COR-L47 (cell line): ENCODE measurements at places on chromosomes 2 and 18.
A peak's percentile ranks its signal among the peaks of the same experiment; 100 is the strongest.

DNA sequence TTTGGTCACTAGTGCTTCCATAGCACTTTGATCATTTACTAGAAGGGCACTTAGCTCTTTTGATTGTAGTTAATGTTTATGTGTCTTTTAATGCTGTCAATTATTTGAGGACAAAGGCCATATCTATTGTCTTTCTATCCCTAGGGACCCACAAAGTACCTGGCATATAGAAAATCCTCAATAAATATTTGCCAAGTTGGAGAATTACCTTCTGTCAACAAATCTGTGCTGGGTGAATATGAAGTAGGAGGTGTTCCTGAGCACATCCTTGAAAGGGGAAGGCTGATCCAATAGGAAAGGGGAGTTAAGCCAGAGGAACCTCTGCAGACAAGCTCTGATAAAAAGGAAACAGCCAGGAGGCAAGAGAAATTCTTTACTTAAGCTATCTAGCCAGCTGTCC lies 8.2 kb downstream of the DPP4 start:
- peak; percentile 80 for DNase-seq

- no peak for DNase-seq
These were observed 734.2 kb upstream of the CHAC2 start for GRCh38 chr2:53033411-53033810.

DNA sequence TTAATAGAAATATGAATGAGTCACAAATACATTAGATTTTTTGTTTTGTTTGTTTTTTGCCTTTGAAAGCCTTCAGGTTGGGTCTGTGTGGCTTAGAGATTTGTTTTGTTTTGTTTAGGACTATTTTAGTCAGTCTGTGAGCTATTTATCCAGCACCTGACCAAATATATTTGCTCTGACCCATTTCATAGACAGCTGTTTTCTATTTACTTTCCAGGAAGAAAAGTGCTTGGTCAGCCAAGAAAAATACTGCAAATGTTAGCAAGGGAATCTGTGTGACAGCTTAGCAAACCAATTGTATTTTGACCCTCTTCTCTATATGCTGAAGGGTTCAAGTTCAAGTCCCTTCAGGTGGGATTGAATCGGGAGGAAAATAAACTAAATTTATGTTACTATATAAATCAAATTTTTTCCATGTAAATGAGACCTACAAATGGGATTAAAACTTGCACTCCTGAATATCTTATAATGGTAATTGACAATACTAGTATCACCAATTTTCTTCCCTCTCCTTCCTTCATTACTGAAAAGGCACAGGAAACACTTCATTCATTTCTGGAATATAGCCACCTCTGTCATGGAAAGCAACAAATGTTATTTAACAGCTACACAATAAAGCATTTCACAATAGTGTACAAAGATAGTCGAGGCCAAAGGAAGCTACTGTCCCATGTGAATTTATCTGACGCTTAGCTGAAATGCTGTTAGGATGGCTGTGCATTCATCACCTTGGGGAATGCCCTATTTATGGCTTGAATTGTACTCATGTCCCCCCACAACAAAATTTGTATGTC lies 23.1 kb upstream of the KLF7 start:
- peak; percentile 5 for DNase-seq

DNA sequence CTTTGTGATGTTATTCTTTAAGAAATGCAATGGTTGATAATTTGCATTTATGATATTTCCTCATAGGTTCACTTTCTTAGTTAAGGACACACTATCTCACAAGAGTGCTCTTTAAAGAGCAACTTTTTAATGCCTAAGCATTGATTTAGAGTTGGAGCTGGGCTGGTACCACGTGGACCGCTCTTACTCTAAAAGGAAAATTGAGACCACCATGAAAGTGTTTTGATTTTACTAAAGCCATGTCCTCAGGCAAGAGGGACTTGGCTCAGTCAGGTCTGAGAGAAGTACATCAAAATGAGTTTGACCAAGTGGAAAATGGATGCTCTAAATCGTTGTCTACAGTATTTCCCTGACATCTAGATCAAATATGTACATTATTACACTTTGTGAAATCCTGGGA lies 302.4 kb downstream of the LRRTM1 start:
- no peak for DNase-seq

DNA sequence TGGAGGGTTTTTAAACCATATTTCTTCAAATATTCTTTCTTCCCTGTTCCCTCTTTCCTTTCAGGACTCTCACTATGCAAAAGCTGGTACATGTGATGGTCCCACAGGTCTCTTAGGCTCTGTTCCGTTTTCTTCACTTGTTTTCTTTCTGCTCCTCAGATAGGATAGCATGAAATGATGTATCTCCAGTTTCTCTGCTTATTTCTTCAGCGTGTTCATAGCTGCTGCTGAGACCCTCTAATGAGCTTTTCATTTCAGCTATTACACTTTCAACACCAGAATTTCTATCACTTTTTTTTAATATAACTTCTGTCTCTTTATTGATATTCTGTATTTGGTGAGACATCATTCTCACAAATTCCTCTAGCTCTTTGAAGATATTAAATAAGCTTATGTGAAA lies 63.9 kb downstream of the KCNG2 start:
- no peak for DNase-seq

DNA sequence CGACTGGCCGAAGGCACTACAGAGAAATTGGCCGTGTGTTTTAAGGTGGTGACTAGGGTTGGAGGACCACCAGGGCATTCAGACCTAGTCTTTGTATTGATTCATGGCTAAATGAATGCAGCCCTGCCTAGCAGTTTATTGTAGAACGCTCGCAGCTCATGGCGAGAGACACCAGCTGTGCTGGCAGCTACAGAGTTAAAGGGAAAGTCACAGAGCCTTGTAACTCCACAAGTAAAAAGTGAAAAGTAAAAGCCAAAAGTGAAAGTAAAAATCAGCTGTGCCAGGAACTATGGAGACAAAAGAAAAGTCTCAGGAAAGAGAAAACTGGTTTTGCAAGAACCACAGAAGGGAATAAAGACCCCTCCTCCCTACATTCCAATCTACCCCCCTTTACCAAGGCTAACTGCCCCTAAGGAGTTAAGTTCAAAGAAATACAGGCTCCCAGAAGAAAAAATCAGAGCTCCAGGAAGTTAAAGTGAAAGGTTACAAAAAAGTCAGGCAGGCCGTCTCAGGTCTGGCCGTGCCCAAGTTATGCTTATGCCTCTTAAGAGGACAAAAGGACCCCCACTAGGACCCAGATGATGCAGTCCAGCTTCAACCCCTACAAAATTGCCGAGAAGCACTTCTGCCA lies 46.4 kb upstream of the SELENOI start:
- DNase-seq = no peak

- no peak for DNase-seq
These were observed 311.3 kb downstream of the TNS1 start for GRCh38 chr2:217691516-217691915.

DNA sequence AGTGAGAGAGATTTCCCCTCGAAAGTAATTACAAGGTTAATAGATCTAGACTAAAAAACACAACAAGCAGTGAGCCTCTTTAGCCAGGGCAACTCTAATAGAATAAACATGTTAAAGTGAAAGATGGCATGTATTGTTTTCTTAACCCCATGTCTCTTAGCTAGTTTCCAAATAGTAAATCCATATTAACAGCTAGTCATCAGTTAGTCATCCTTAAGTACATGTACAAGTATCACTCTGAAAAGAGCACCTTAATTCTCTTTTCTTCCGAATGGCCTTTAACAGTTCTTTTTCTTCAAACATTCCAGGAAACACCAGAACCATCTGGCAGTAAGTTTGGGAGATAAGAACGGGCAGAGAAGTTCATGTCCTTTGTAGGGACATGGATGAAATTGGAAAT lies 1480.0 kb downstream of the LRP1B start:
- DNase-seq = no peak

DNA sequence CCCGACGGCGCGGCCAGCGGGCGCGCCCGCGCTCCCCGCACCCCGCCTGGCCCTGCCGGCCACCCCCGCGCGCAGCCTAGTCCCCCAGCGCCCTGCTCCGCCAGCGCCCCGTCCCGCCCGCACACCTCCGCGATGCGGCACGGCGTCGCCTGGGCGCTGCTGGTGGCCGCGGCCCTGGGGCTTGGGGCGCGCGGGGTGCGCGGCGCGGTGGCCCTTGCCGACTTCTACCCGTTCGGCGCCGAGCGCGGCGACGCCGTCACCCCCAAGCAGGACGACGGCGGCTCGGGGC lies 232 bp downstream of the SNED1 start:
- DNase-seq = no peak

DNA sequence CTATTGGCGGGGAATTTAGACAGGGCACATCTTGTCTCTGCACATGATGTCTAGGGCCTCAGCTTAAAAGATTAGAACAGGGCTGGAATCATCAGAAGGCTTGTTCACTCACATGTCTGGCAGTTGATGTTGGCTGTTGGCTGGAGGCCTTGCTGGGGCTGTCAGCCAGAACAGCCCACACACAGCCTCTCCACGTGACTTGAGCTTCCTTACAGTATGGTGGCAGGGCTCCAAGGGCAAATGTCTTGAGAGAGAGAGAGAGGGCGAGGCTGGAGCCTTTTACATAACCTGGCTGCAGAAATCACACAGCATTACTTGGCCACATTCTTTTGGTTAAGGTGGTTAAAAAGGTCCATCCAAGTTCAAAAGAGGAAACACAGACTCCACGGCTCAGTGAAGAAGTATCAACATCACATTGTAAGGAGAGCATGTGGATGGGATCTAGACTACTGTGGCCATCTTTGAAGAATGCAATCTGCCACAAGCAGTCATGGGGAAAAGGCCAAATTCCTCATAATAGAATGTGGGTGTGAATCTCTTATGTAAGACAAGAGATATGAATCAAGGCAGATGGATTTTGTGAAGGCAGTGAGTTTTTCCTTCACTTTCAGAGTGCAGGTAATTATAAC lies 30.4 kb downstream of the SRSF7 start:
- DNase-seq = no peak

DNA sequence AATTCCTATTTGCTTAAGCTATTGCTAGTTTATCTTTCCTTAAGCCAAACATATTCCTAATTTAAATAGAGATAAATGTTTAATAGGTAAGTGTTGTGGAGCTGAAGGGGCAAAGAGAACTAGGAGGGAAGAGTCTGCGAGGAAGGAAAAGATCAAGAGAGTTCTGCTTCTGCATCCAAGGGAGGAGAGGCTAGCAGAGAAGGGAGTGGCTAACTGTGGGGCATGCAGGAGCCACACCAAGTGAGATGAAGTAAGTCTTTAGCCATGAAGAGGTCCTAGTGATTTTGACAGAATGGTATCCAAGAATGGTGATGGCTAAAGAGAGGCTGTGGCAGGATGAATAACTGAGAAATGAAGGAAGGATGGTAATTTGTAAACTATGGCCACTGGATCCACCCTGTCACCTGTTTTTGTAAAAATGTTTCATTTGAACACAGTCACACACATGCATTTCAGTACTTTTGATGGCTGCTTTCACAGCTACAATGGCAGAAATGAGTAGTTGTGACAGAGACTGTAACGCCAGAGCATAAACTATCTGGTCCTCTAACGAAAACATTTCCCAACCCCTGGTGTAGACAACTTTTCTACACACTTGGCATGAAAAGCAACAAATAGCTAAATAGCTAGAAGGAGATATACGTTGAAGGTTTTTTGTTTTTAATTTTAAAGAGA lies 15.6 kb downstream of the TPGS2 start:
- no peak for DNase-seq

GRCh38 chr2:73601780-73602179 lies 40.4 kb downstream of the NAT8 start:
- DNase-seq = no peak

DNA sequence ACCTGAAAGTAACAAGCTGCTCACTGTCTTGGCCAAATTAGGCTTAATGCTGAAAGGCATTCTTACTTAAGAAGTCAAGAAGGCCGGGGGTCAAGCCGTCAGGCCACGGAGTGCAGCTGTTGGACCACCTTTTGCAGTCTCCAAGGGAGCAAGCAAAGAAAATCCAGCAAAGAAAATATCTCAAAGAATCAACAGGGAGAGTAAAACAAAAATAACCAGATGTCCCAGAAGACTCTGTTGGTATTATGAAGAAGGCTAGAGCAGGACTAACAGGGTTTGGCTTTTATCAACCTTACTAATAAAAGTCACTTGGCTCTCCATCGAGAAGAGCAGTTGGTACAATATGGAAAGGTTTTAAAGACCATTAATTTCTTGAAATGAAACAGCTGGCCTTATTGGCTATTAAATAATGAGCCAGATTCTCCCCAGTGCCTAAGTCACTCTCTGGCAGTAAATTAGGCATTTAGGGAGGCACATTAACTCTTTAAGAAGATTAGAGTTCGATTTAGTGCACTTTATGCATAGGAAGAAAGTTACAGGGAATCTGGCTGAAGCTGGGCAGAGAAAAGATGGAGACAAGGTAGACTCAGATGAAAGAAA lies 110.8 kb upstream of the NRP2 start:
- no peak for DNase-seq

- DNase-seq = no peak
These were observed 57.6 kb downstream of the BOLA3 start for GRCh38 chr2:74089816-74090745.

GRCh38 chr2:17208511-17208910 lies 309.7 kb downstream of the RAD51AP2 start:
- no peak for DNase-seq
